ENCODE measurements at places on chromosomes 6 and 20. TPM values are rescaled to one million over a fixed set of nuclear protein-coding genes. Genes with fewer than 3 reads are reported as not detected.

The PRRC2A gene
- total RNA-seq = 182 TPM

The CD24 gene
- total RNA-seq = 93.4 TPM

The TAB2 gene
- total RNA-seq = 45.8 TPM

DNA sequence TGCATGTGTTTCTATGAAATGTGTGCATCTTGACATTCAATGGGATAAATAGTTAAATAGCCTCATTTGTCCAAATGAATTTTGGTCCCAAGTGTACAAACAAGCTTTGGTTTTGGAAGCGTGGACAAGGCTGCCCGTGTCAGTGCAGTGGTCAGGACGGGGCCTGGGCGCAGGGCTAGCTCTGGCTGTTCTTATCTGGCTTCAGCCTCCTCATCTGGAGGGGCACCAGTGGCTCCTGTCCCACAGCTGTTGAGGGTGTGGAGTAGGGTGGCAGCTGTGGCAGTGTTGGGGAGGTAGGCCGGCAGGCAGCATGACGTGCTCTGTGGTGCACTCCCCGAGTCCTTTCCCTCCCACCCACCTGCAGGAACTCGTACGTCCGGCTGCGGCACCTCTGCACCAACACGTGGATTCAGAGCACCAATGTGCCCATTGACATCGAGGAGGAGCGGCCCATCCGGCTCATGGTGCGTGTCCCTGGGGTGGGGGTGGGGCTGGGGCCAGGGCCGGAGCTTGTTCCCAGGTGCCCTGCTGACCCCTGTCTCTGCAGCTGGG lies 43.5 kb downstream of the ITPR3 start:
- no peaks in the 10 kb centered on the region for H3K27me3 ChIP-seq
- no peak overlapping the region for H3K27ac ChIP-seq
- H3K4me1 ChIP-seq = peaks cover 6% of the 10 kb centered on the region
- no peak for DNase-seq
- 0 out of 2 replicates have a peak, but pooled peaks cover 7% of the 10 kb centered on the region for H3K36me3 ChIP-seq

DNA sequence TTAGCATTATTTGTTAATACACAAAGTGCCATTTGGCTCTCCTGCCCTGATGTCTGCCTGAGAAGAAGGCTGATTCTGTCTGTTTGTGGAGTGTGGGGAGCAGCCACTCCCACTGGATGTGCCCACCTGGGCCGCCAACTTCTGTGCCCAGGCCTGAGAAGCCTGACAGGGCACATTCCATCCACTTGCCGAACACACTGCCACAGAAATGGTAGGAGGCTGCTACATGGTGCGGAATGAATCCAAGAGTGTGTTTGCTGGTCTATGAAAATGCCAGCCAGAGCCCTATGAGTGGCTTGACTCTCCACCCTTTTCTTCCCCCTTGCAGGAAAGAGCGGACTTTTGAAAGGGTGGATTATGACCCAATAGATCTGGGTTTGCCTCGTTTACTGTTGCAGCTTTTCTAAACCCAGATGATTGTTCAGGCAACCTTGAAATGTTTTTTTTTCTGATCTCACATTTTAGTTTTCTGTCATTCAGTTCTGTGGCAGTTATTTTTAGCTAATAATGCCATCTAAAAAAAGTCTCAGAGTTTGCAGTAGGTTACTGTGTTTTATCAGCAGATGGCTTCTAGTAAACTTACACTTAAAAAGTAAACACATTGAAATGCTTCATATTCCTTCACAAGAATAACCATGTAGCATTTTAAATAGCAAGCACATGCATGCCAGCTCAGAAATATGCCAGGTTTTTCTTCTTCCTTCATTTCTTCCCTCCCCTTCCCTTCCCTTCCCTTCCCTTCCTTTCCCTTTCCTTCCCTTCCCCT lies 196.5 kb downstream of the SLC35F1 start:
- H3K36me3 ChIP-seq = no peaks in the 10 kb centered on the region
- H3K27me3 ChIP-seq = no peaks in the 10 kb centered on the region
- H3K27ac ChIP-seq = no peak overlapping the region
- H3K4me3 ChIP-seq = no peak overlapping the region
- H3K4me1 ChIP-seq = no peaks in the 10 kb centered on the region

The ANGPT4 gene
- total RNA-seq = not detected

GRCh38 chr6:112018619-112019416 lies 35.1 kb upstream of the CCN6 start:
- no peak overlapping the region for H3K27ac ChIP-seq
- DNase-seq = no peak
- H3K4me3 ChIP-seq = no peak overlapping the region
- 0 out of 2 replicates have a peak, but pooled peaks cover 4% of the 10 kb centered on the region for H3K4me1 ChIP-seq

DNA sequence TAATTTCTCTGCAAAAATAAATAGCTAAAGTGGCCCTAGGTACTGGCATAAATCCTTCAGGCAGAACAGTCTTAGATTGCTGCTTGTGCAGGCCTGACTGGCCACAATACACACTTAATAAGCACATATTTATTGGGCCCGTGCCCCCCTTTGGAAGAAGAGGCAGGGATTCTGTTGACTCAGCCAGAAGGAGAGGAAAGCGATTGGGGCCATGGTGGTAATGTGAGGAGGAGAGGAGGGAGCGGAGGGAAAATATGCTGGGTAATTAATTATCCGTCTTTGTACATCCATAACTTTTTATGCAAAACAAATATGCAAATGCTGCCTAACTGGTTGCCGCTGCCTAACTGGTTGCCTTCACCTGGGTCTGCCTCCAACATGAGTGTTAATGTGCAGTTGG lies 36.2 kb downstream of the CD40 start:
- no peaks in the 10 kb centered on the region for H3K4me1 ChIP-seq
- DNase-seq = no peak
- H3K27me3 ChIP-seq = peaks cover 95% of the 10 kb centered on the region
- H3K4me3 ChIP-seq = no peak overlapping the region
- no peak overlapping the region for H3K27ac ChIP-seq

The GABRR1 gene
- total RNA-seq = not detected

GRCh38 chr6:91633374-91634111 lies 1046.7 kb upstream of the MAP3K7 start:
- no peak overlapping the region for H3K27ac ChIP-seq
- H3K27me3 ChIP-seq = no peaks in the 10 kb centered on the region
- no peaks in the 10 kb centered on the region for H3K36me3 ChIP-seq
- no peak for DNase-seq

- H3K4me1 ChIP-seq = peaks cover 32% of the 10 kb centered on the region
- no peak for DNase-seq
Observed at GRCh38 chr6:109055771-109056235, 38.8 kb downstream of the SESN1 start.

GRCh38 chr20:3661814-3662665 lies 1.2 kb downstream of the GFRA4 start:
- H3K4me3 ChIP-seq = no peak overlapping the region
- no peak for DNase-seq
- no peaks in the 10 kb centered on the region for H3K4me1 ChIP-seq
- no peak overlapping the region for H3K27ac ChIP-seq
- no peaks in the 10 kb centered on the region for H3K27me3 ChIP-seq

DNA sequence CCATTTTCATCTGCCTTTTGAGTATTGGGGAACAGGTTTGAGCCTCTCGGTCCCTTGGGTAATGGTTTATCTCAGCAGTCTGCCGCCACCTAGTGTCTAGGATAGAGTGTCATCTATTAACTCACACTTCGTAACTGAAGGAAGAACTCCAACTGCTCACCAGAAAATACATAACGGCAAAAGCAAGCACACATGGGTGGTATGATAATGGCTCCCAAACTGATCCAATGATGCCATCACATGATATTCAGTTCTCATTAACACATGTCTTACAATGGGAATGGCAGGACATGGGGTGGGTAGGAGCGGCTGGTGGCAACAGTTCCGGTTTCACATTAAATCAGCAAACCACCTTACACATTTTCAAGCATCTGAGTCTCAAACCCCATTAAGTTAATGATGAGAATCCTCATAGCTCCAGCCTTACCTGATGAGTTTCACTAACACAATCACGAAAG lies 110.7 kb upstream of the PHACTR1 start:
- H3K27me3 ChIP-seq = no peaks in the 10 kb centered on the region
- DNase-seq = peak; percentile 53
- H3K4me1 ChIP-seq = peaks cover 16% of the 10 kb centered on the region

DNA sequence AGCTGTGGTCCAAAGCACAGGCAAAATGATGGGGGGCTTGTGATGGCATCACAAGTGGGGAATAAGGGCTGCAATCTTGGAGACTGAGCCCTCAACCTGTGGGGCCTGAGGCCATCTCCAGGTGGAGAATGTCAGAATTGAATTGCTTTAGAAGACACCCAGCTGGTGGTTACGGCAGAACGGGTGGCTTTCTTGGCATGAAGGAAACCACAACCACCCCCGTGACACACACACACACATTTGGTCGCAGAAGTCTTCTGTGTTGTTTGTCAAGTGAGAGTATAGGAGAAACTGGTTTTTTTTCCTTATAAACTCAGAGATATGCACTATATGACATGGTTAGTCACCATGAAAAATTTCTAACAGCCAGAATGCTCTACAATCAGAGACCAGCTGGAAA lies 139.5 kb upstream of the CDH4 start:
- H3K36me3 ChIP-seq = no peaks in the 10 kb centered on the region
- H3K27ac ChIP-seq = no peak overlapping the region
- H3K4me1 ChIP-seq = no peaks in the 10 kb centered on the region
- DNase-seq = no peak
- peaks cover 95% of the 10 kb centered on the region for H3K27me3 ChIP-seq
- no peak overlapping the region for H3K4me3 ChIP-seq

- peak overlapping the region; percentile 26 for H3K4me3 ChIP-seq
- DNase-seq = peak; percentile 85
- H3K4me1 ChIP-seq = peaks cover 34% of the 10 kb centered on the region
- H3K36me3 ChIP-seq = no peaks in the 10 kb centered on the region
Observed at GRCh38 chr20:32474967-32475811, 109.9 kb downstream of the NOL4L start.

The C6orf58 gene
- total RNA-seq = not detected

Measured in PC-9 (cell line).